ENCODE measurements at places on chromosomes 16 and 17.

DNA sequence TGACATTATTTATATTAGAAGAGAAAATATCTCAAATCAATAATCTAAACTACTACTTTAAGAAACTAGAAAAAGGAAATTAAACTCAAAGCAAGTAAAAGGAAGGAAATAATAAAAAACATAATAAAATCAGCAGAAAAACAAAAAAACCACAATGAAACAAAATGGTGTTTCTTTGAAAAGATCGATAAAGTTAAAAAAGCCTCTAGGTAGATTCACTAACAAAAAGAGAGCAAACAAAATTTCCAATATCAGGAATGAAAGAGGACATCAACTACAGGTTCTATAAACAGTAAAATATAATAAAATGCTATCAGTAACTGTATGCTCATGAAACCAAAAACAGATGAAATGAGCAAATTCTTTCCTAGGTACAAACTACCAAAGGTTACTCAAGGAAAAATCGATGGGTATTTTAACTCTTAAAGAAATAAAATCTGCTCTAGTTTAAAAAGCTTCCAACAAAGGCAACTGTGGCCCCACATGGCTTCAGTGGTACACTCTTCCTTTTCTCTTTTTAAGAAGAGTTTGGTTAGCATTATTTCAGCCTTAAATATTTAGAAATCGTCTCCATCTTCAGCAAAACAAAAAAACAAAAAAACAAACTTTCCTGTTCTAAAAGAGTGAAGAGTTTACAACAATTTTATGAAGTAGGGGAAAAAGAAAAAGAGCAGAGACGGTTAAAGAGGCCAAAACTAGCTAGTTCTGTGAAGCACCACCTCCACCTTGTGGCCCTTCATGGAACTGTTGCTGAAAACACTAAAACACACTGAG, 102.2 kb downstream of the TRIM37 start:
- DNase-seq: peak; percentile 65

DNA sequence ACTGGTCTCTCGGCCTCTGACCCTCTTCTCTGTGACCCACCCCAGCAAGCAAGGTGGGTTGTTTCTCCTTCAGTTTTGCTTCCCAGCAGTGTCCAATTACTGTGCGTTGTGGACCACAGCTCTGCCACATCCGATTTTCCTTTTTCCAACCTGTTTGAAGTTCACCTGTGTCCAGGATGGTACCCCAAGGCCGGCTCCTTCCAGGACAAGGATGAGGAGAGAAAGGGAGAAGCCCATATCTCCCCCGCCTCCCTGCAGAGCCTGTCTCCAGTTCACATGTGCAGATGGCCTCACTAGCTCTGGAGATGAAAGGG, 13.5 kb downstream of the NMRAL1 start:
- no peak for DNase-seq

DNA sequence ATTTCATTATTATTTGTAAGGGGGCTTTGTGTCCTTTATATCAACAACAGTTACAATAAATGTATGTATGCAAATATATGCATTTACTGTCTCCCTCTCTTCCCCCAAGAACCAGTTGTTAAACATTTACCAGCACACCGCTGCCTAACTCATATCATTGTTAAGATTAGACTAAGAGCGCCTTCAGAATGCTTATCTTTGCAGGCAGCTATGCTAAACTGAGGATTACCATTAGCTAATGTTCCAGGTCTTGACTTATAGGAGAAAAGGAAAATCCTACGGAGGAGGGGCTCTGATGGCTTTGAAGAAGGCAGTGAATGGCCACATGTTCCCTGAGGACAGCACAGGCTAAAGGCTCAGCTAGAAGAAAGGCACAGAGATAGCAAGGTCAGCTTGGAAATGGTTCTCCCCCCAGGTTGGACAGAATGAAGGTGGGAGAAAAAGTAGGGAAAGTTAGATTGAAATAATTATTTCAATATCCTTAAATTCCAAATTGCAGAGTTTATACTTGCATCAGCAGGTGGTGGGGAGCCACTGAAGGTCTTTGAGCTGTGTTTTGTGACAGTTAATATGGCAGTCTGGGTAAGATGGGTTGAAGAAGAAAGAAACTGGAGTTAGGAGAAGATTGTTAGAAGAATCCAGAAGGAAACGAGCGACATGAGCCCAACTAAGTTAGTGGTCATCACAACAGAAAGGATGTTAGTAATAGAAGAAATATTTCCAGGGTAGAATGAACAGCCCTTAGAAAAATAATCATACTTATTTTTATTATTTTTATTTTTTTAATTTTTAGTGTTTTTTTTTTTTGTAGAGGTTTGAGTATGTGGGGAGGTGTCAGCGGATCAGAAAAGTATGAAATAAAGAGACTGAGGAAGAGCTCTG, 87.0 kb upstream of the MAF start:
- DNase-seq: no peak

DNA sequence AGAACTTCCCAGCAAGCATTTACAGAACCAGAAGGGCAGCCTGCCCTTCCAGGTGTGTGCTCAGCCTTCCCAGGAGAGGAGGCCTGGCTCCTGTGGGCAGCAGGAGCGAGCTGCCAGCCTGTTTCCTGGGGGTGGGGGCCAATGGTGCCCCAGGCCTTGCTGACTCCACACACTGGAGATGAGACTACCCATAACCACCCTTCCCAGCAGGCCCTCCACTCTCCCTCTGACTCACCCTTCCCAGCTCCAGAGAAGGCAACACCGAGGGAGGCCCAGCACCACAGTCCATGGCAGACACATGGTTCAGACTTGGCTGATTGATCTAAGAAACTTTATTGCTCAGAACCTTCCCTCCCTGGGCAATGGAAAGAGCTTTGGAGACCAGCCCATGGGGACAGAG, 1.8 kb upstream of the PRSS53 start:
- DNase-seq: peak; percentile 63

- DNase-seq: no peak
Observed at GRCh38 chr17:15442311-15443180, 24.9 kb downstream of the CDRT4 start.

GRCh38 chr16:56921571-56921970, 10.4 kb upstream of the HERPUD1 start:
- no peak for DNase-seq

GRCh38 chr17:62819511-62820221, 11.6 kb upstream of the MARCHF10 start:
- DNase-seq: peak; percentile 99

- no peak for DNase-seq
Observed at GRCh38 chr17:38672788-38673706, 1.7 kb downstream of the EPOP start.

GRCh38 chr16:81261049-81261648, 22.7 kb downstream of the BCO1 start:
- peak; percentile 6 for DNase-seq

DNA sequence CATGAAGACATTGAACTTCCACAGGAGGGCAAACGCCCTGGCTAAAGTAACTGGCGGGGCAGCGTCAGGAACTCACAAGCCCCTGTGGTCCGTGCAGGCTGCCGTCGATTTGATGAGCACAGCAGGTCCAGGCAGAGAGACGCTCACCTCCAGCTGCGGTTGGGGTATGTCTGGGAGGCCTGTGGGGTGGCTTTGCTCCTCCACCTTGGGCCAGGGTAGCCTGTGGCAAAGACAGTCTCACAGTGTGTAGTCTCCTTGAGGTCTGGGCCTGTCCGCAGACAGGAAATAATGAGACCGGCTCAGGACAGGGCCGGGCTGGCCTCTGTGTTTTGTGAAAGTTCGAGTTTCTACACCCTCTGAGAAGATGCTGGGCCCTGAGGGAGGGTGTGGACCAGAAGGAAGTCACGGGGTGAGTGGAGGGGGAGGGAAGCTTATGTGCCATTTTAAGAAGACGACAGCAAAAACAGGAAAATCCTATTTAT, 103.3 kb downstream of the METRNL start:
- no peak for DNase-seq

DNA sequence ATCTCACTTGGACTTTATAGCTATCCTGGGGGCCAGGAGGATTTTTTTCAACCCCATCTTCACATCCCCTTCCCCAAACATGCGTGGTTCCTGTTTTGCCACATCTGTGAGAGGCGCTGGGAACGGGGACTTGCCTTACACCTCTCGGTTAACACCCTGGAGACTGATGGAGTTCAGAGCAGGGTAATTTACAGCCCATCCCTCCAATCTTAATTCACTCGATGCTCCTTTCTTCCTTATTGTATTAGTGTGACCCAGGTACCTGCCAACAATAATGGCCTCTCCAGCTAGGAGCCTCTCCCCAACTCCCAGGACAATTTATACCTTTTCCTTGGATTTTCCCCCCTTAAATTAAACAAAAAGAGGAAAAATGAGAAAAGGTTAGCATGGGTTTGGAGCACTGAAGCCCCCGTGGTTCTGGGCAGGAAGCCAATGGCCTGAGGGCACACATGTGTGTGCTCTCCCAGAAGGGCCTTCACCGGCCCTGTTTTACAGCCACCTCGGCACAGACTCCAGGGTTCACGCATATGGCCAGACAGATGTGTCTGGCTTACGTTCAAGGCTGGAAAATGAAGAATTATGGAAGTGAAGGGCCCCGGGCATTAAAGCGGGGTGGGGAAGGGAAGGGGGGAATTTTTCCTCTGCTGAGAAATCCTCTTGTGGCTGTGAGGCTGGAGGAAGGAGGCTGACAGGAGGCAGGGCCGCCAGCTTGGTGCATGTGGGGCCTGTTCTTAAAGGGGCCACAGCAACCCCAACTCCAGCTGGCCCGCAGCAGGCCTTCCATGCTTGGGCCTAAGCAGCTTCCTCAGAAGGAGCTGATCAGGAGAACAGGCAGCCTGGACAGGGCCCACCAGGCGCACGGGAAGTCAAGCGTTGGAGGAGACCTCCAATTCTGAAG, 21.4 kb downstream of the HIC1 start:
- no peak for DNase-seq

- DNase-seq: no peak
Observed at GRCh38 chr17:29597361-29598172, 4.6 kb downstream of the ANKRD13B start.

DNA sequence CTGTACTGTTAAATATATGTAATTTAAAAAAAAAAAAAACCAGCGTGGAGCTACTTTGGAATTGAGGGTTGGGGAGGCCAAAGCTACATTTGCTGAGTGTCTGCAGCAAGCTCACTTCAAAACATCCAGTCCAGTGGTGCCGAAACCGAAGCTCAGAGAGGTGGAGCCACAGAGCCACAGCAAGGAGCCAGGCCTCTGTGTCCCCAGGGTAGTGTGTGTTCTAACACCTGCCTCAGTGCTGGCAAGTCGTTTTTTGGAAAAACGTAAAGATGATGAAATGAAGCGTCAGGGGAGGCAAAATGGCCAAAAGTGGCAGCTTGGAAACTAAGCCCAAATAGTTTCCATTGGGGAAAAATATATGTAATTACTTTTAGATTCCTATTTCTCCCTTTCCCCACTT, 36.1 kb upstream of the MRC2 start:
- no peak for DNase-seq

DNA sequence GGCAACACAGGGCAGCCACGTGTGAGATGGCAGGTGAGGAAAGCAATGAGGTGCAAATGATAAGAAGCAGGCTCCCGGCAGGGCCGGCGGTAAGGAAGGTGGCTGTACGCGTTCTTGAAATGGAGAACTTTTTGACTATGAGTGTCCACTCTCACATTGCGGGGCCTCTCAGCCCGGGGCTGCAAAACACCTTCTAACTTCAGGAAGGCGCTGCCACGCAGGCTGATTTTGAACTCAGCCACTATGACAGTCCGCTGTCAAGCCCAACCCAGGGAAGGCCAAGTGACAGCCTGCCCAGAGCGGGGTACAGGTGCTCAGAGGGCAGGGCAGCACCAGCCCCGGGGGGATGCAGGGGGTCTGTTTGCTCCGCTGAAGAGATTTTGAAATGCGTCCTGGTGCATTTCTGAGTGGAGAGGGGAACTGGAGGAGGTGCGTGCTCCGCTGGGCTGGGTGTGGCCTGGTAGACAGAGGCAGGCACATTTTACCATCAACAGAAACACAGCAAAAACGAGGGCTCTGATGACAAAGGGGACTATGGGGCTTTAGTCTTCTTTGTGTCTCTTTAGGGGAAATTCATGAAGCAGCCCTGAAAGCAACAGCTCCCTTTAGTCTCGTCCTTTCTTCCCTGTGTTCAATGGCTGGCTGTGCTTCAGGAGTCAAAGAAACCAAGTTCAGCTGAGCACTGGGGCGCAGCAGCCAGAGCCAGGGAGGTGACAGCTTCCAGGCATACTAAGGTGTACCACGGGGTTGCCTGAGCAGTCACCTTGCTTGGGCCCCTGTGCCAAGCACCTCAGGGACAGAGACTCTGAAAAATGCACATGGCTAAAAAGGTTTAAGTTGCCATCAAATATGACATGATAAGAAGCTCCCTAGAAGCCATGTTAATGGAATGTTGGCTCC, 14.6 kb upstream of the SREBF1 start:
- DNase-seq: no peak

DNA sequence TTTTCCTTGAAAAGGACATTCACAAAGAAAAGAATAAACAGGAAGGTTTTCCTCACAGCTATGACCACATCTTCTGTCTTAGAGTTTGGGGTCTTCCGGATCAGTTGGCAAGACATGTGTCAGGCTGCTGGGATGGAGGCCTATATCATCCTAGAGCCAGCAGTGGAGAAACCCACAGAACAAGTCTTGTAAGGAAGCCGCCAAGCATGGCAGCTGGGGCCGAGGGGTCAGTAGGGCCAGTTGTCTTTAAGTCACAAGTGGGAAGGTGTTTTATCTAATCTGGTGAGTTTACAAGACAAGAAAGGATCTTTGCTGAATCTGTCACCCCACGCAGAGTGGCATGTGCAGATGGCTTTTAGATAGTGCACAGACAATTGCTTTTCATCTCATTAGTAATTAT, 25.7 kb downstream of the SCNN1B start:
- no peak for DNase-seq

DNA sequence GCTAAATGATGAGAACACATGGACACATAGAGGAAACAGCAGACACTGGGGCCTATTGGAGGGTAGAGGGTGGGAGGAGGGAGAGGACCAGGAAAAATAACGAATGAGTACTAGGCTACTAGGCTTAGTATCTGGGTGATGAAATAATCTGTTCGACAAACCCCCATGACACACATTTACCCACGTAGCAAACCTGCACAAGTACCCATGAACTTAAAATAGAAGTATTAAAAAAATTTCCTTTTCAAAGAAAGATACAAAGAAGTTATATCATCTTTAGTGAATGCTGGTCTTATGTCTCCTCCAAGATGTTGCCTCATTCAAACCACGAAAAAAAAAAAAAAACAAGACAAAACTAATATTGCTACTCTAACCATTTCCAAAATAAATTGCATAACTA, 31.7 kb downstream of the MBTD1 start:
- DNase-seq: no peak

All from kidney tubule cell (primary cell).